Daoy (cell line): ENCODE measurements at places on chromosomes 12 and 14.
A peak's percentile ranks its signal among the peaks of the same experiment; 100 is the strongest.

DNA sequence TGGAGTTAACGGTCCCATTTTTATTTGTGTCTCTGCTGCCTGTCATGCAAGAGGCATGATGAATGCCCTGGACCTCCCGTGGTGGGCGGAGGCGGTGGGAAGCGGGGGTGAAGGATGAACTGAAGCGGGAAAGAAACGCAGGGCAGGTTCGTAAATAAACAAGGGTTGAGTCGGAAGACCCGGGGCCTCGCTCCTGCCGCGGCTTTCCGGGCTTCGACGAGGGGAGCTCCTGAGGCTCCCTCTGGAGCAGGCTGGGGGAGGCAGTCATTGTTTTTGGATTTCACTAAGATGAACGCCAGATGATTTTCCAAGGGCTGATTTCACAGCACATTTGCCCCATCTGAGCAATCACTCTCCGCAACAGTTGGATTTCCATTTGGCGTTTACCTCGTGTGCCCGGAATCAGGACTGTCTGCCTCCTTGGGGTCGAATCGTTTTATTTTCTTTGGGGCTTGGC, 130.2 kb downstream of the SLC38A6 start:
- peak; percentile 64 for DNase-seq

GRCh38 chr12:49647827-49648711, 24.7 kb downstream of the PRPF40B start:
- no peak for DNase-seq

DNA sequence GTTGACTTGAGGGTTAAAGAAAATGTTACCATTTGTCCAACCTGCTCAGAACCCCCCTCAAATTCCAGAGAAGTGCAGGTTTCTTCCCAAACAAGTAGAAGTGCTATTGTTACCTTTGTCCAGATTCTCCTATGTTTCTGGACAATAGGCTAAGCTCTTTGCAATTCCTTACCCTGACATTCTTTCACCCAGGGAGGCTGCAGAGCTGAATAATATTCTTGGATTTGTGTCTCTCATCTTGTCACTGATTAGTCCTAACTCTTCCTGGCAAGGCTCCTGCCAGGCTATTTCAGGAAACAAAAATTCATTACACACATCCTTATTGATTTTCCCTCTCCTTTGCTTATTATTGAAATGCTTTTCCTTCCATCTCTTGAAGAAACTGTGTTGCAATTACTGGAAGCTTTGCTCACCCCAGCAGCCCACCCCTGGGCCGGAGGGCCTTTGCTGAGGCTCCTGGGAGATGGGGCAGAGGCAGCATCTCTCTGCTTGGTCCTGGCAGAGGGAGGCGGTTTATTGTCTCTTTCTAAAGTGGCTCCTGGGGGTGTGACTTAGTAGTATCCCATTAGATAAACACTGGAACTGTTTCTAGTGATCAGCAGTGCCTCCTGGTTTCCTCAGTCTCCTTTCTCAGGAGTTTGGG, 207.5 kb upstream of the PELI2 start:
- no peak for DNase-seq

DNA sequence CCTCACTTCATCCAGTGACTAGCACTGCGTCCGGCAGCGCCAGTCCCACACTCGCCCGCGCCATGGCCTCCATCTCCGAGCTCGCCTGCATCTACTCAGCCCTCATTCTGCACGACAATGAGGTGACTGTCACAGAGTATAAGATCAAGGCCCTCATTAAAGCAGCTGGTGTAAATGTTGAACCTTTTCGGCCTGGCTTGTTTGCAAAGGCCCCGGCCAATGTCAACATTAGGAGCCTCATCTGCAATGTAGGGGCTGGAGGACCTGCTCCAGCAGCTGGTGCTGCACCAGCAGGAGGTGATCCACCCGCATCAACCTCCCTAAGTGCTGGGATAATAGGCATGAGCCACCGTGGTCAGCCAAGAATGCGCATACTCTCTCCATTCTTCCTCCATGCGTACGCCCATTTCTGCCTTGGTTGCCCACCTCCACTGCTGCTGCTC, 59.9 kb downstream of the IRF2BPL start:
- DNase-seq = peak; percentile 52

DNA sequence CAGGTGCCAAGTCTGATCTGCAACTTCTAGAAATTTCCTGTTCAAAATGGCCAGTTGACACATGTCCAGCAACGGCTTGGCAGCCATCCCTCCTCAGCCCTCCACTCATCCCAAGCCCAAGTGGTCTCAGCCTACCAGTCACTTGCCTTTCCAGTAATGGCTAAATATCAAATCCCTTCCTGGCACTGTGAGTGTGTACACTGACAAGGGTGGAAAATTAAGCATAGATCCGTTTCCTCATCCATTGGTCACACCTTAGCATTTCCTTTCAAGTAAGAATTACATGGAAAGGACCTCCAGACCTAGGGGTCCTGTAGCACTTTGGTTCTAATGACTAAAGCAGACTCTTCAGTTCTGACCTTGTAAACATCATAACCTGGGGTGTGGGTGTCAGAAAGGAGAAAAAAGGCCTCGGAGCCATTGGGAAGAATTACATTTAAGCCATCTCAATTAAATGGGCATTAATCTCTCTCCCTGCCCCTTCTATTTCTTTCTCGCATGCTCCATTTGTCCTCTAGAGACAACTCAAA, 15.4 kb downstream of the LLPH start:
- no peak for DNase-seq

GRCh38 chr12:10557329-10557728, 51.6 kb downstream of the EIF2S3B start:
- no peak for DNase-seq

GRCh38 chr14:86333493-86333892, 803.5 kb downstream of the FLRT2 start:
- DNase-seq = no peak

DNA sequence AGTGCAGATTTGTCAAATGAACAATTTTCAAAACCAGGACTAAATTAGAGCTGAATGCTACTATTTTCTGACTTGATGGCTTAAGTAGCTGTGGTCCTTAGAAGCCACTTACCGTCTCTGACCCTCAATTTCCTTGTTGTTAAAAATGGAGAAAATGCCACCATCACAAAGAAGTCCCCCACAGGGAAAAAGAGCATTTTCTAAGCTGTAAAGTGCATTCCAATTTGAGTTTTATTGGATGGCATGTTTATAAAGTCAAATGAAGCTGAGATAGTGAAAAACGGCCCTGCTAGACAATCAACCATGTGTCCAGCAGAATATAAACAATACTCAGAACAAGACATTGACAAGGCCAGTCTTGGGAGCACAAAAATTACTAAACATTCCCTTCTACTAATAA, 53.6 kb downstream of the GOLGA5 start:
- no peak for DNase-seq
